ENCODE measurements at places on chromosomes 4 and X.

DNA sequence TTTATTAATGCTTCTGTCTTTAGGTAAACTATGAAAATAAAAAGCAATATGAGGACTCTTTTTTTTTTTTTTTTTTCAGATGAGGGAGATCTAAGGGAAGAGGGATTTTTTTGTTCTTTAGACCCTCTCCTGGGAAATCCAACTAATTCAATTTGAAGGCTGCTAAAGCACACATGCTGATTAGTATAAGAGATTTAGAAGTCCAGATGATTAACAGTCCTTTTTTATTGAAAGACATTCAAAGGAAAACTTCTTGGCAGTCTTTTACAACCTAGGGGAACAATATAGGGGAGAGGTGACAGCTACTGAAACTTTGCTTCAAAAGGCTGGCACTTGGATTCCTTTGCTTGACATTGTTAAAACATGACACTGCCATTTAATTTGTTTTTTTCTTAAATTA, 602.5 kb downstream of the RAPGEF2 start:
- DNase-seq, result no peak

DNA sequence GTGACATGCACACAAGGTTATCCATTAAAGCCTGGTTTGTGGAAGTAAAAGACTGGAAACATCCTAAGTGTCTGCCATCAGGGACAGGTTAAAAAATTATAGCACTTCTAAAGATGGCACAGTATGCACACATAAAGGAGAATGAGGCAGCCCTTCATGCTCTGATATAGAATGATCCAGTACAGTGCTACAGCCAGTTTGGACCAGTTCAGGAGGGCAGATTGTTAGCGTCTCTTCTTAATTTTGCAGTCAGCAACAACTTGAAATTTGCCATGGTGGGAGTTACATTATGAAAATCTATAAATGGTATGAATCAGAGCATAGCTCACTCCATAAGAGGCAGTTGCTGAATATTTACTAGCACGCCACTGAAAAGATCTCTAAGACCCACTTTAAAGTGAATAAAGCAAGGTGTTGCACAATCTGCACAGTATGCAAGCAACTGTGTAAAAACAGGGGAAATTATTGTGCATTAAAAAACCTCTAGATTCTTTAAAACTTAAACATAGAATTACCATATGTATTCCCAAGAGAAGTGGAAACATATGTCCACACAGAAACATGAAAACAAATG, 20.3 kb upstream of the SOD3 start:
- no peak for DNase-seq

DNA sequence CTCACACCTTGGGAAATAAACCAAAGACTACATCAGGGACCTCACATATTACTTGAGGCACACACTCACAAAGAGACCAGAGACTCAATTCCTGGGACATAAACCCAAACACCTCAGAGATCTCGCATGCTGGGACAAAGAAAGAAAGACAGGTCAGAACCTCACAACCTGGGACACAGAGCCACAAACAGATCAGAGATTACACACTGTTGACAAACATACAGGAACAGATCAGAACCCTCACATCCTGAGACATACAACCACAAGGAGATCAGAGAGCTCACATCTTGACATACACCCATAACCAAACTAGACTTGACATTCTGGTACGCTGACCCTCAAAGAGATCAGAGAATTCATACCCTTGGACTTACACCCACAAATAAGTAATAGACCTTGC, 17.3 kb downstream of the SUV39H1 start:
- DNase-seq, result no peak

- no peak for DNase-seq
These were observed 501.3 kb upstream of the AADAT start for GRCh38 chr4:170591076-170591475.

GRCh38 chr4:60313611-60314178, 886.4 kb upstream of the ADGRL3 start:
- DNase-seq, result no peak

DNA sequence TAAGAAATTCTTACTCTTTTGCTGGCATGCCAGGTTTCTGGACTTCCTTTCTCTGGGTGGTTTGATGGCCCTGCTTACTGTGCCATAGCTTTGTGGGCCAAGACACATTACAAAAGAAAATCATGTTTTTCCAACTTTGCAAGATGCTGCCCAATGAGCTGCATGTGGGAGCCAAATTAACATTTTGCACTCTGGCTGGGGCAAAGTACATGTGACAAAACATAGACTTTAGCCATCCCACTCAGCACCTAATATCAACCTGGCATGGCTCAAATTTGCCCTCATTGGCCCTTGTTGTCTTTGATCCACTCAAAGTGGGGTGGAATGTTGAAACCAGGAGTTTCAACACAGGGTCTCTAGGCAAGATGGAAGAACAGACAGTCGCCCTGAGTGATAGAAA, 40.0 kb upstream of the DYNLT3 start:
- DNase-seq, result no peak

DNA sequence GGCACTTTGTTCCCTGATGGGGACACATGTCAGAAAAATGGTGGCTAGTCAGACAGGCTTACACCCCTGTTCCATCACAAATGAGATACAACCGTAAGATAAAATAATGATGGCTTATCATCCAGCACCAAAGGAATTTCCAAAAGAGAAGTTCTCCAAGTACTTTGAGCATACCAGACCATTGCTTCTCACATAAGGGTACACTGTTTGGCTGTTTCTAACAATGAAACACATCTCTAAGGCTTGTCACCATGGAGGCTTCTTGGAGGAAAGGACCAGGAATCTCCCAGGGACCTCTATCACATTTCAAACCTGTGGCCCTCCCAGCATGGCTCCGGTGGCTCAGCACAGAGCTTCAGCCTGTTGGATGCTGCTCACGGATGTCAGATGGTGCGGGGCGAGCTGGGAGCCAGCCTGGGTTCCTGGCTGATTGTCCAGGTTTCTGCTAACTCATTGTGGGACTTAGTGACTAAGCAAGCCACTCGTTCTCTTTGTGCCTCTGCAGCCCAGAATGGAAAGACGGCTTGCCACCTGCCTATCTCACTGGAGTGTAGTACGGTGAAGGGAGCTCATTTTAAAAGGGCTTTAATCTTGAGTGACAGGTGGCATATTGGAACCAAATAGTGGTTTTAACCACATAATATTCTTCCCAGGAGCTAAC, 54.5 kb downstream of the FHDC1 start:
- DNase-seq, result peak; percentile 33

DNA sequence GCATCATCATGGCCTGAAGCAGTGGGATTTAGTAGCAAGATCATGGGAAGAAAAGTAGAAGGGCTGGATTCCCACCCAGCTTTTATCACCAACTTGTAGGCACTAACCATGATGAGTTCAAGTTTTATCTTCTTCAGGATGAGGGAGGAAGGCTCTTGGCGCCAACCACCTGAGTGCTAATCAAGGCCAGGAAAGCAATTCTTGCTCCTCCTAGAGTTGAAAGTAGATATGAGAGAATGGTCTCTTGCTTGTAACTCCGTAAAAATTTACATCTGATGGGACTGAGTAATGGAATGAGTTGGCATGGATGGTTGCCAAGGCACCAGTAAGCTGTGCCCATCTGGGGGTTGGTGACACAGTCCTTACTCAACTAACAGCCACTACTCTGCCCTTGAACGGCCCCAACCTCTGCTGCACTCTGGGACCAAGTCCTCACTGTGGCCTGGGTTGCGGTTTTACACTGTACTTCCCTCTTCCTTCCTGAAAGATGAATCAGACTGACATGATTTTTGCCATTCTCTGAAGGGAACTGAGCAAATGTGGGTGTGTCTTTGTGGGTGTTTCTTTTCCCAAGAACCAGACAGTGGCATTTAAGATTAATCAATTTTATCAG, 39.4 kb upstream of the NDP start:
- no peak for DNase-seq

DNA sequence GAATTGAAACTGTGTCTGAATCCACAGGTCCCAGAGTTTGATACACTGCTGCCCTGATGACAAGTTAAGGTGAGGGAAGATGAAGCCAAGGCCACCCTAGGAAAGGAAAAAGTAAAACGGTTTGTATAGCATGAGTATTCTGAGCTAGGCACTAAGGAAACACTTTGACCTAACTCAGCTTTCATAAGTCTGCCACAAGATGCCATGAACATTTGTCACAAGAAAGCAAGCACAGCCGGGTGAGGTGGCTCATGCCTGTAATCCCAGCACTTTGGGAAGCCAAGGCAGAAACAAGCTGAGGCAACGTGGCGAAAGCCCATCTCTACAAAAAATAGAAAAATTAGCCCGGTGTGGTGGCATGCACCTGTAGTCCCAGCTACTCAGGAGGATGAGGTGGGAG, 34.2 kb downstream of the ELOVL6 start:
- DNase-seq, result no peak

DNA sequence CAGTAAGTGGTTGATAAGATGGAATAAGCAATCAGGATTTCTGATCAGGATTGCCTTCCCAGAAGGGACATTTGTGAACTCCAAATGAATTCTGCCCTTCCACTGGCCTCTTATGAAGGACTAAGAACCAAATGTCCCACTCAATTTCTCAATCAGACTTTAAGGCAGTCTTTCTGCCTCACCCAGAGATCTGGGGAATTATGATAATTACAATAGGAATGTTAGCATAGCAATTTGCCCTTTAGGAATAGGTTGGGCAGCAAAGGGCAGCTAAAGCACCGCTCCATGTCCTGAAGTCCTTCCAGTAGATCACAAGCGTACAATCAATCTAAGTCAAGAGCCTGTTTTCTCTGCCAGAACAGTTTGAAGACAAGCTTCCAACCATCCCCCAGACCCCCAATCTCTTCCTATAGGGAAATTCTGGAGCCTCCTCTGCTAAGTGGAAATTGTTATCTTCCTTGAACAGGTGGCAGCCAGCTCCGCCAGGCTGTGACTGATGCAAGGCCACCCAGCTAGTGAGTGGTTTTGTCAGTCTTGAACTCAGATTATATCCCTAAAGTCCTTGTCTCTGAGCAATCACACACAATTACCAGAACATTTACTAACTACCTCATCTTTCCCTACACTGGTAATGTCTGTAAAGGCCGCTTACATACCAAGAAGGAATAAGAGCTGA, 18.6 kb downstream of the NKX3-2 start:
- no peak for DNase-seq

- DNase-seq, result no peak
These were observed 9.6 kb upstream of the CHRNA9 start for GRCh38 chr4:40325406-40326019.

DNA sequence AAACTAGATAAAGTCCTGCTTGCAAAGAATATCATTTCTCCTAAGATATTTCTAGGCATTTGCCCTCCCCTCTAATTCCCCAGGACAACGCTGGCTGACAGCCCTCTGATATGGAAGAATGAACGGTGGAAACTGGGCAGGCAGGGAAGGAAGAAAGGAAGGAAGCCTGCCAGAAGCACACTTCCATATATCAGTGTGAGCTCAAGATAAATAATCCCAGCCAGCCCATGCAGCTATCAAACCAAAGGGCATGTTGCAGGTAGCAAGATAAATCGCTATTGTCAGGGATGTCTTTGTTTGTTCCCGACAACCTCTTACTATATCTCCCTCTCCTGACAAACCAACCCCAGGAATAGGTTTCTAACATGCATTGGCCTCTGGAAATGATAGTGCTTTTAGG, 412.8 kb downstream of the HNRNPD start:
- DNase-seq, result no peak

GRCh38 chrX:134935276-134935675, 55.5 kb upstream of the SMIM10 start:
- no peak for DNase-seq

DNA sequence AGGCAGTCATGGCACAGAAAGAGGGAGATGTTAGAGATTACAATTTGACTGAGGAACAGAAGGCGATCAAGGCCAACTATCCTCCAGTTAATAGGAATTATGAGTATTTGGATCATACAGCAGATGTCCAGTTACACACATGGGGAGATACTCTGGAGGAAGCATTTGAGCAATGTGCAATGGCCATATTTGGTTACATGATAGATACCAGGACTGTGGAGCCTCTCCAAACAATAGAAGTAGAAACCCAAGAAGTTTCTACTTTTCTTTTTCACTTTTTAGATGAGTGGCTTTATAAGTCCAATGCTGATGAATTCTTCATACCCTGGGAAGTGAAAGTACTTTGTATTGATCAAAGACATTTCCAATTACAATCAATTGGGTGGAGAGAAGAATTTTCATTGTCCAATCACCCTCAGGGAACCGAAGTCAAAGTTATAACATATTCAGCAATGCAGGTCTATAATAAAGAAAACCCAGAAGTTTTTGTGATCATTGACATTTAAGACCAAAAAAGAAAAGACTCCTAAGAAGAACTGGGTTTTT, 139.1 kb downstream of the MAB21L2 start:
- DNase-seq, result no peak

DNA sequence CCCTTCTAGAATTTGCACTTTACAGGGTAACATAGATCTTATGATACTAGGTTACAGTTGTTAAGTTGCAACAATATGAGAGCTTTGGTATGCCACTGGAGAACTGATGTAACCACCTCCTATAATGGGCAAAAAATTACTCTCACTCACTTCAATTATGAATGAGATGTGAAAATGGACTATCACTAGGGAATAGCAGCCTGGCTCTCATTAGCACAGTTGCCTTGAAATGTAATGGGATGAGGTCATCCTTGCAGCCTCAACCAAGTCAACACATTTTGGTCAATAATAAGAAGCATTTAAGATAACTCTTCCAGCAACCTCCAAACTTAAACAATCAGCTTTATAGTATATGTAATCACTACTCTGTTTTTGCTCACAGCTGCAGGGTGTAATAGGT, 69.4 kb downstream of the TBC1D9 start:
- no peak for DNase-seq

DNA sequence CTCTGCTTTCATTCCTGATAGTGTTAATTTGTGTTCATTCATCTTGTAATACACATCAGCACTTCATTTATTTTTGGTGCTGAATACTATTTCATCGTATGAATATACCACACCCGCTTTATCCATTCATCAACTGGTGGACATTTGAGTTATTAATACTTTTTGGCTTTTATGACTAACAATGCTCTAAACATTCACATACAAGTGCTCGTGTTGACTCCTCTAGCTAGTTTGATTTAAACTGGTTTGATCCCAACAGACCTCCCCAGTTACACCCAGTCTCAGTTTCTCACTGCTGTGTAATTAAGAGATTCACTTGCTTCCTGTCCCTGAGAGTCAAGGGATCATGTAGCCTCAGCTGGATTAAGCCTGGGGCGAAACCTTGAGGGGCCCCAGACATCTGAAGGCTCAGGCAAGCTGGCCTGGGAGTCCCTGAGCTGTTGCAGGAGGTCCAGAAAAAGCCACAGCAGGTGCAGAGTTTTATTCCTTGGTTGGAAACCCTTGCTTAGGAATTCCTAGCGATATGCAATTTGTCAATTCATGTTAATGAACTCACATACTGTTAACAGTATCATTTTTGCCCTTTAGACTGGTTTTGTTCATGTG, 52.8 kb upstream of the CLDN24 start:
- no peak for DNase-seq

- no peak for DNase-seq
These were observed 3.4 kb upstream of the UGT8 start for GRCh38 chr4:114595207-114595606.

- DNase-seq, result no peak
These were observed 51.6 kb downstream of the SCFD2 start for GRCh38 chr4:53314252-53314651.

Data from C1 segment of cervical spinal cord (tissue), 14 donors.